ENCODE measurements at places on chromosomes 3 and 15.

DNA sequence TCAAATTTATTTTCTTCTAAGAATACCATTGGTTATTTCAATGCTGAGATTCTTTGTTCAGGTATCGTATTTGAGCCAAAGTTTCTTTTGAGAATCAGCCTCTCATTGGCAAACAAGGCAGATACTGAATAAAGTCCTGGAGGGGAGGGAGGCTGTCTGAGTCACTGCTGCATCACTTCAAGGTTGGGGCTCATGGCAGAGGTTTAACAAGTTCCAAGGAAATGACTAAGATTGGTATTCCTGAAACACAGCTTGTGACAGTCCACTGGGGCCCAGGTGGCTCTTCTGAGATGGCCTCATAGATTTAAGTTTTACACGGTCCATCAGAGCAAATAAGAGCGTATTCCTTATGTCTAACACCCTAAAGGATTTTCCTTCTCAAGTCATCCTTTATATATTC is 213.8 kb upstream of the STAC start:
- no peak for DNase-seq

DNA sequence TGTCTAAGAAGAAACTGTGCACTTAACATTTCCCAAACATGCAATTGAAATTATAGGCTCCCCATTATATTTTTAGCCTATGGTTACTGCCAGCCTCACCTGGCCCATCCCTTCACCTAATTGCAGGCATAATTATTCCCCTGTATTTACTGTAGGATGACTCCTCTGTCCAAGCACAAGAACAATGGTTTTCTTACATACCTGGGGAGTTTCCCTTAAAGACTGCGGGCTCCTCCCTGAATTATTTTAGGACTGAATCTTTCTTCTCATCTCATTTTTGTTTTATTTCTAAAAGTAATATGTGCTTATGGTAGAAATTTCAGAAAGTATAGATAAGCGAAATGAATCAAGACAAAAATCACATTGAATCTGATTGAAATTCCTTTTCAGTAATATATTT is 11.4 kb downstream of the TM4SF1 start:
- DNase-seq = no peak

DNA sequence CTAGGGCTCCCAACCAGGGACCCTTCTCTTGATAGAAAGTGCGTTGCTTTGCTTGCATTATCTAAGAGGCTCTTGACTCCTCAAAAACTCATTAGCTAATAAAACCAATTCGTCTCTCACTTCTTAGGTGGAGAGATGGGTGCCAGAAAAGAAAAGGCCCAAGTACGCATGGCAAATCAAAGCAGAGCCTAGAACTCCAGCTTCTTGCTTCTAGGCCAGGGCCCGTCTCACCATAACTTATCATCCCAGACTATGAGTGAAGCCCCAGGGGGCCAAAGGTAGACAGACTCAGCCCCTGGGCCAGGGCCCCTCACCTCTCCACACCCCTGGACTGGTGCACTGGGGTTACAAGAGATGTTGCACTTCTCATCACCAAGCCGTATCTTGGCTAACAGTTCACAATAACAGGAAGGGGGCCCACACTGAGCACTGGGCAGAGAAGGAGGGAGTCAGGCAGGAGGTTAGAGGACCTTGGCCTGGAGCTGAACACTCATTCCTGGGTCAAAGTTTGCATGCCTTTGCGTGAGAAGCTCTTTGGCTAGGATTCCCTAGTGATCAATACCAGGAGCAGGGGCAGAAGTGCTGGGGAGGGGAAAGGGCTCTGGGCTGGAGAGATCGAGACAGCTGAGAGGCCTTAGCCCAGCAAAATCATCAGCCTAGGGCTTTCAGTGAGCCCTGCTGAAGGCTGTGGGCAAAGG is 5.4 kb upstream of the CYP1A1 start:
- no peak for DNase-seq

DNA sequence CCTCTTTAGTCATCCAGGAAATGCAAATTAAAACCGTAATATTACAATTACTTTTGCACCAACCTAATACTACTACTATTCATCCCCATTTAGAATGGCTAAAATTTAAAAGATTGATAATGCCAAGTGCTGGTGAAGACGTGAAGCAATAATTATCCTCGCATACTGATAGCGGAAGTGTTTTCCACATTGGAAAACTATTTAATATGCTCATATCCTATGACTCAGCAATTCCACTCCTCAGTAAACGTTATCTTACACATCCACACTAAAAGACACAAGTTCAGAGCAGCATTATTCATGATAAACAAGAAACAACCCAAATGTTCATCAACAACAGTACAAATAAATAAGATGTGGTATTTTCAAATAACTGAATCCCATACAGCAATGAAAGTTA is 70.6 kb downstream of the VPS13C start:
- no peak for DNase-seq

GRCh38 chr15:100252779-100253417 is 88.9 kb downstream of the ADAMTS17 start:
- no peak for DNase-seq

GRCh38 chr3:24196526-24196925 is 251.4 kb downstream of the NR1D2 start:
- no peak for DNase-seq

- DNase-seq = no peak
Observed at GRCh38 chr15:96977886-96978285, 647.4 kb downstream of the NR2F2 start.

DNA sequence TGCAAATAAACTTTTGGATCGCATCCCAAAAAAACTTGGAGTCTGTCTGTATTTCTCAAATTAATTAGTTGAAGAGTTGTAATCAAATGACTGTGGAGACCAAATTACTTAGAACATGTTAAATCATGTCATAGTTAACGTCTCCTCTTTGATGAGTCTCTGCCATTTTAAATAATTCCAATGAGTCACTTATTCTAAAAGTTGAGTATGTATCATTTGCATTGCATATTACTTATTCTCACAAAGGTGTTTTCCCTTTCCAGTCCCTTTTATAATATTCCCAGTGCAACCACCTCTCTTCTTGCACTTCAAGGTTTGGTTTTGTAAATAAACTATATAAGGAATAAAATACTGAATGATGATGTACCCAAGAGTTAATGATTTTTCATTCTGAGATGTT is 36.0 kb upstream of the MBNL1 start:
- DNase-seq = no peak

- no peak for DNase-seq
Observed at GRCh38 chr3:141124715-141125114, 73.6 kb downstream of the SPSB4 start.

- DNase-seq = peak; percentile 7
Observed at GRCh38 chr15:60590935-60591495, 112.1 kb upstream of the ICE2 start.

- no peak for DNase-seq
Observed at GRCh38 chr3:164460851-164461250, 617.4 kb downstream of the SI start.

GRCh38 chr3:107430996-107431245 is 53.7 kb downstream of the CCDC54 start:
- no peak for DNase-seq

GRCh38 chr3:177349384-177349783 is 152.1 kb upstream of the TBL1XR1 start:
- DNase-seq = no peak

DNA sequence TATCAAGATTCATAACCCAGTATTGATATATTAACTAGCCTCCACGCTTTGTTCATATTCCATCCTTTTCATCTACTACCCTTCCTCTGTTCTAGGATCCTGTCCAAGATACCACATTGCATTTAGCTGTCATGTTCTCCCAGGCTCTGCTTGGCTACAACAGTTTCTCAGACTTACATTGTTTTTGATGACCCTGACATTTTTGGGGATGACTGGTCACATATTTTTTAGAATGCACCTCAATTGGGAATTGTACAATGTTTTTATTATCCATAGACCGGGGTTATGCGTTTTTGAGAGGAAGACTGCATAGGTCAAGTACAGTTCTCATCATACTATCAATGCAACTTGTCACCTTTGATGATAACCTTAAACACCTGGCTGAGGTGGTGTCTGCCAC is 421.2 kb downstream of the GABRG3 start:
- no peak for DNase-seq

GRCh38 chr3:115623044-115623868 is at the start of gene GAP43:
TSS of gene GAP43 (plus strand) at chr3:115623510. CDS start at chr3:115623690, 180 bp downstream.
- peak; percentile 75 for DNase-seq

- no peak for DNase-seq
Observed at GRCh38 chr3:194935061-194935460, 249.4 kb downstream of the FAM43A start.

GRCh38 chr3:190860521-190860920 is 2.0 kb downstream of the GMNC start:
- DNase-seq = no peak

DNA sequence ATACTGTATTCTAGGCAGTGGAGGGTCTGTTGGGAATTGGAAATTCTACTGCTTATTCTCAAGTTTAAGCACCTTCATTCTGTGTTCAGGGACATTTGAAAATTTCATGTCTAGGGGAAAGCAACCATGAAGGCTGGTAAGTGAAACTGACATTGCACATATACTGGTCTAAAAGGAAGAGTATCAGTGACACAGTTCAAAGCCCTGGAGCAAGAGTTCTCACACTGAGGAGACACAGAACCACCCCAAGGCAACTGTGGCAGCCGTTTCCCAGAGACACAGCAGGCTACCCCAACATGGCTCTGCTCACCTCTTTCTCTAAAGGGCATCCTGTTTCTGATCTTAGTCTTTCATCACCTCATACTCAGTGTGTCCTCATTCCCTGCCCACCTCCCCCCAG is 67.5 kb downstream of the KCNMB2 start:
- no peak for DNase-seq

GRCh38 chr15:57038496-57038895 is 120.1 kb downstream of the TCF12 start:
- DNase-seq = no peak

GRCh38 chr15:40150163-40150925 is 10.5 kb upstream of the BUB1B start:
- DNase-seq = no peak

DNA sequence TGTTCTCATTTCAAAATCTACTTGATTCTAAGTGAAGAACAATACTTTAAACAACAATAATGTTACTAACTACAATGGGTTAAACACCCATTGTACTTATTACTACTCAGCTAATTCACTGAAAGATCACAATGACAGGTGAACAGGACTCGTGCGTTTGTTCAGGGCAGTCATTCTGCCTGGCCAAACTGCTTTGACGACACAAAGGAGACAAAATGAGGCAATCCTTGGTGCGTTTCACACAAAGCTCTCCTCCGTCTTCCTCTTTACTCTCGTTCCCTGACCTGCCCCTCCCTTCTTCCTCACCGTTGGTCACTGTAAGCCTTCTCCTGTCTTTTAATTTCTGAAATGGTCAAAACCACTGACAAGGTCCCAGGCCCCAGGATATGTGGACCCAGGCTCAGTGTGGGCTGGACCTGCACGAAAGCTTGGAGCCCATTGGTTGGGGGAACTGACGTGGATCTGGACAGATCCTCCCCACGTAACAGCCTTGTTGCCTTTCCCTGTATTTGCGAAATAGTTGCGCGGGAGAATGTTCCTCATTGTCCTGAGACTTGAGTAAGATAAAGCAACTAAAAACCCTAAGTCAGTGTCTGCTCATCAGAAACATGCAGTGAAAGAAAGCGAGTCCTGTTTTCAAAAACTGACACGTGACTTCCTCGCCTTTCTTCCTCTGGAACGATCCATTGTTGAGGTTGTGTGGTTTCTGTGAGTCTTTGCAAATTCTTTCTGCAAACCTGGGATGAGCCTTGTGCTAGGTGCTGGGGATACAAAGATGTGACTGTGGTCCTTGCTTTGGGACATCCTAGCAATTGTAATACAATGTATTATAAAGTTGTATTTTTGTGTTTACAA is 147.1 kb upstream of the RGMA start:
- no peak for DNase-seq

- no peak for DNase-seq
Observed at GRCh38 chr15:85592148-85592547, 202.6 kb downstream of the KLHL25 start.

- no peak for DNase-seq
Observed at GRCh38 chr3:16286751-16287543, 21.9 kb downstream of the OXNAD1 start.

DNA sequence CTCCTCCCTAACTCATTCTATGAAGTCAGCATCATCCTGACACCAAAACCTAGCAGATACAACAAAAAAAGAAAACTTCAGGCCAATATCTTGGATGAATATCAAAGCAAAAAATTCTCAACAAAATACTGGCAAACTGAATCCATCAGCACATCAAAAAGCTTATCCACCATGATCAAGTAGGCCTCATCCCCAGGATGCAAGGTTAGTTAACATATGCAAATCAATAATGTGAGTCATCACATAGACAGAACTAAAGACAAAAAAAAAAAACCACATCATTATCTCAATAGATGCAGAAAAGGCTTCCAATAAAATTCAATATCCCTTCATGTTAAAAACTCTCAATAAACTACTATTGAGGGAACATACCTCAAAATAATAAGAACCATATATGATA is 306.8 kb upstream of the TMC3 start:
- DNase-seq = no peak

DNA sequence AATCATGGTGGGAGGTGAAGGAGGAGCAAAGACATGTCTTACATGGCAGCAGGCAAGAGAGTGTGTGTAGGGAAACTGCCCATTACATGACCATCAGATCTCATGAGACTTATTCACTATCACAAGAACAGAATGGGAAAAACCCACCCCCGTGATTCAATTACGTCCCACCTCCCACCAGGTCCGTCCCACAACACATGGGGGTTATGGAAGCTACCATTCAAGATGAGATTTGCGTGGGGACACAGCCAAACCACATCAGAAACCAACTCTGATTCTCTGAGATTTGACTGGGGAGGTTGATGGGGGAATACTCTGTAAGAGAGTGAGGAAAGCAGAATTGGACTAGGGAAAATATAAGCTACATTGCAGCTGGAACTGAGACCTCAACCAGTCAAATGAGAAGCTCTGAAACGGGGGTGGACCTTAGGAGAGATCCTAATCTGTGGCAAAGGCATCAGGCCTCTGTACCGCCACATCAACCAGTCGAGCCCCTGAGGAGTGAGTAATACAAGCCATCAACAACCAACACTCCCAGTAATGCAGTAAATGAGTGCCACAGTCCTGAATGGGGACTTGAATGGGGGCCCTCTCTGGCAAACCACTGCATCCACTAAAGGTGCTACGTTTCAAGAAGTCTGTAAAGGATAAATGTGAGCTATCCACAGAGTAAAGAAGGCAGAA is 207.9 kb upstream of the GADL1 start:
- no peak for DNase-seq

GRCh38 chr3:99999536-99999935 is 114.8 kb downstream of the FILIP1L start:
- no peak for DNase-seq

GRCh38 chr3:45205126-45205525 is 21.0 kb downstream of the TMEM158 start:
- no peak for DNase-seq

DNA sequence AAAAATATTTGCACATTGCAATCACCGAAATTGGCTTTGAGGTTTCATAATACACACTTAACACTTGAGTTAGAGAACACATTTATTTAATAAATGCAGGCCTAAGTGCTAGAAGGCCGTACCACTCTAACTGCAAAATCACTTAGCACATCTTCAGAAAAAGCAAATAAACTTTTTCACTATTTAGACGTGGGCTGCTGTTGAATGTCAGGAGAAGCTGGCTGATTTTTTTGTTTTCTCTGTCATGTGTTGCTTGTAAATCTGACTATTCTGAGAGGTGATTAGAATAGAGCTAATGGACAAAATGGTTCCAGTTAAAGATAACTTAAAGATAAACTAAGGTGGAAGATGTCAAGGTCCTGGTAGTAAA is 265.1 kb downstream of the FOXP1 start:
- no peak for DNase-seq

- no peak for DNase-seq
Observed at GRCh38 chr3:157785102-157785826, 282.0 kb upstream of the VEPH1 start.

- no peak for DNase-seq
Observed at GRCh38 chr15:65377976-65378366, at the start of gene IGDCC3. TSS of gene IGDCC3 (minus strand) at chr15:65378002. CDS start at chr15:65377788, 214 bp downstream.

Measured in DMS 273 treated with DMSO at 0.1 percent for 48 hours (cell line).